NCI-H2029 (cell line): ENCODE measurements at places on chromosomes 16 and 17.

DNA sequence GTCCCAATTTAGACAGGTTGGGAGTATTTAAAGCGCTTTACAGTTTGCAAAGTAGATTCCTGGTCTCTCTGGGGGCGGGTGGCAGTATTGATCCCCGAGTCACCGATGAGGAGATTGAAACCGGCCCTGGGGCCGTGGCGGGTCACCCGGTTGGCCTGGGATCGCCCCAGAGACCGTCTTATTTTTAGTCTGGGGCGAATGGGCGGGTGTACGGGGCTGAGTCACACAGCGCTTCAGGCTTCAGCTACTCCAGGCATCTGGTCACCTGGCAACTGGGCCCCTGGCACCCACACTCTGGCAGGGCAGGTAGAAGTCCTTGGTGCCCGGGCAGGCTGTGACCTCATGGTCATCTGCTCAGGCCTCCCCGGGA lies 669 bp downstream of the MIEF2 start:
- DNase-seq, result no peak

DNA sequence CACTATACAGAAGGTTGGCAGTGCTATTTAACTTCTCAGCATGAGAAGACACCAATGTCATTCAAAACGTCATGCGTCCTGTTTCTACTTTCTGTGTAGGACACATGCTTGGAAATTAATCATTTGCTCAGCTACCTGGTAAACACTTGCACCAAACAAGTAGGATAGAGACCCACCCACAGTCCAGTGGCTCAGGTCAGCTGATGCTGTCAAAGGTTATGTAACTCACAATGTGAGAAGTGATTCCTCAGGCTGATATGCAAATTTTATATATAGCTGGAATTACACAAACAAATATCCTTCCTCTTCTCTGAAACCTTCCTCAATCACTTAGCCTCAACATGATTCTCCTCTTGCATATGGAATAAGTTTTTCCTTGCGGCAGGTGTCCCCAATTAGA lies 59.6 kb downstream of the ZZEF1 start:
- no peak for DNase-seq

- DNase-seq, result no peak
These were observed 9.1 kb downstream of the LDHD start for GRCh38 chr16:75107505-75107904.

DNA sequence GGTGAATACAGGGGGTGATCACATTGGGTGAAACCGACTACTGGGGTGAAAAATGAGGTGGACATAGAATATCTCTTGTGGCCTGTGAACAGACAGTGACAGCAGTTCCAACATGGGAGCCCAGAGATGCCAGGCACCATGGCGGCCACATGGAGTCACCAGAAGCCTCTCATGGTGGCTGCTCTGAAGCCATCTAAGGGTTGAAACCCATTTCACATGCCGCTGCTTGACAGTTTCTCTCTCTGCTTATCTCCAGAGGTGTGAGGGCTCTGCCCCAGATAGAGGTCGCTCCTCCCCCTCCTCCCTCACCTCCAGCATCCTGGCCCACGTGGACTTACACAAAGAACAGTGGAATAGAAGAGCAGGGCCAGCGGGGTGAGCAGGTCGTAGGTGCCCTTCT lies 37.9 kb upstream of the PIK3R6 start:
- DNase-seq, result no peak

DNA sequence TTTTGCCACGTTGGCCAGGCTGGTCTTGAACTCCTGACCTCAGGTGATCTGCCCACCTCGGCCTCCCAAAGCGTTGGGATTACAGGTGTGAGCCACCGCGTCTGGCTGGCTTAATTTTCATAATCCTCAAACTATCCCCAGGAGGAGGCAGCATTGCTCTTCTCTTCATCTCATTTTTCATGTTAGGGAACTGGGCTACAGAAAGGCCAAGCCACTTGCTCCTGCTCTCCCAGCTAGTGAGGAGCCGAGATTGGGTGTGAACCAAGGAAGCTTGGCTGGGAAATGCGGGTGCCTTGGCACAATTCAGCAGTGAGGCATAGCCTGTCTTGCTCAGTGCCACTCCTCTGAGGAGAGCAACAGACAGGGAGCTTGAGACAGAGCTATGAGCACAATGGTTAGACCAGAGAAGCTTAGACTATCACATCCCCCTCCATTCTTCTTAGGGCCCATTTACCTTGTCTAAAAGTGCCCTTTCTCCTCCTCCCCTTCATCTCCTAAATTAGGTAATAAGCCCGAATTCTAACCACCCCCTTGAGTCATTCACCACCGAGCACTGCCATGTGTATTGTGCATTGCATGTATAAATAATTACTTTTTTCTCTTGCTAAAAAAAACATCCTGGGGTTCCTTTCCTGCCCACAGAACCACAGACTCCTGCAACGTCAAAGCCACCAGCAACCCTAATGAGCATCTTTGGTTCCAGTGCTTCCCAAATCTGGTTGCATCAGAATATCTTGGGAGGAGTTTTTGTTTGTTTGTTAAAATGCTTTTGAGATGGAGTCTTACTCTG lies 20.0 kb upstream of the KIF19 start:
- DNase-seq, result no peak

DNA sequence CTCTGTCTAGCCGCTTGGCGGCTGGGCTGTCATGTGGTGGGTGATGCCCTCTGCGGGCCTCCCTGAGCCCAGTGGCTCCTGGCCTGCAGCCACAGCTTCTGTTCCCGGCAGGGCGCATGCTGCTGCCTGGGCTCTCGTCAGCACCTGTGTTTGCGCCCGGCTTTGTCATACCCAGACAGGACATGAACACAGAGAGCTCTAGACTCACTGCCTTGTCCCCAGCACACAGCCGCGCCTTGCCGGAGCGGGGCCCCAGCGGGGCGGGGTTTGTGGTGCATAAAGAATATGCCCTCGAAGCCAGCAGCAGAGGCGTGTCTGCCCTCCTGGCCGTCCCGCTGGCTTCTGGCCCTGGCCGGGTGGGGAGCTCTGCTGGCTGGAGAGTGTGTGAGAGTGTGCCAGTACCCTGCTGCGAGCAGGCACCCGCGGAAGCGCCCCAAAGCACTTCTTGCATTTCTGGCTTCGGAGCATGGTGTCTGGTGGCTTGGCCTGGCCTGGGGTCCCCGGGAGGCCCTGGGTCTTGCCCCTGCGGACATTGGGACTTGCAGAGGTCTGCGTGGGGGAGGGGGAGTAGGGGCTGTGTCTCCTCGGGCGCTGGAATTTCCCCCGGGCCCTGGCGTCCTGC lies 14.4 kb downstream of the ASPSCR1 start:
- peak; percentile 85 for DNase-seq

DNA sequence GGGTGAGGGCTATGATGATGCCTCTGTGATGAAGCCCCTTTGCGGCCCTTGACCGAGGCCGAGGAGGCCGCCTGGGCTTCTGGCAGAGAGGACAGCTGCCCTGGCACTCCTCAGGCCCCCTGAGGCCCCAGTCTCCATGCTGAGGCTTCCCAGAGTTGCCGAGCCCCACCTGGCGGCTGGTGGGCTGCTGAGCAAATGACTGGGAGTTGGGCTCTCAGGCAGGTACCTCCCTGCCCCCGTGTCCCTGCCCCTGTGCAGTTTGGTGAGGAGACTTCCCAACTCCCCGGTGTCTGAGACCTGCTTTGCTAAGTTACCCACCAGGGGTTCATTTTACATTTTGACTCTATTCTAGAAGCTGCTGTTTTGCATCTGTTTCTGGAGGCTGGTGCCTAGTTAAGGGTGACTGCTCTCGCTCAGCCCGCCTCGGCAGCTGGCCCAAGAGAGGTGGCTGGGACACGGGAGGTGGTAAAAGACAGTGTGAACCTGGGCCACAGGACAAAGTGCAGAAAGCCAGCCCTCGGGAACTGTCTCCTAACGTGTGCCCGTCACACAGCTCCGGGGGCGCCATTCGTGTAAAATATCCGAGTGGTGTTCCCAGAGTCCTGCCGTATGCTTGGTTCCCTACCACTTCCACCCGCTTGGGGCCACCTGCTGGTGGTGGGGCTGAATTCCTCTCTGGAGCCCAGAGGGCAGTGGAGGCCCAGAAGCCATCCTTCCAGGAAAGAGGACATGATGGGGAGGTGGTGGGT lies 134.5 kb downstream of the RAB11FIP4 start:
- DNase-seq, result no peak

- DNase-seq, result no peak
These were observed 542.7 kb upstream of the PSMD7 start for GRCh38 chr16:73753931-73754330.

GRCh38 chr17:57968456-57968855 lies 13.2 kb upstream of the CUEDC1 start:
- DNase-seq, result no peak

GRCh38 chr17:61594294-61594825 lies 3.3 kb upstream of the NACA2 start:
- DNase-seq, result no peak

DNA sequence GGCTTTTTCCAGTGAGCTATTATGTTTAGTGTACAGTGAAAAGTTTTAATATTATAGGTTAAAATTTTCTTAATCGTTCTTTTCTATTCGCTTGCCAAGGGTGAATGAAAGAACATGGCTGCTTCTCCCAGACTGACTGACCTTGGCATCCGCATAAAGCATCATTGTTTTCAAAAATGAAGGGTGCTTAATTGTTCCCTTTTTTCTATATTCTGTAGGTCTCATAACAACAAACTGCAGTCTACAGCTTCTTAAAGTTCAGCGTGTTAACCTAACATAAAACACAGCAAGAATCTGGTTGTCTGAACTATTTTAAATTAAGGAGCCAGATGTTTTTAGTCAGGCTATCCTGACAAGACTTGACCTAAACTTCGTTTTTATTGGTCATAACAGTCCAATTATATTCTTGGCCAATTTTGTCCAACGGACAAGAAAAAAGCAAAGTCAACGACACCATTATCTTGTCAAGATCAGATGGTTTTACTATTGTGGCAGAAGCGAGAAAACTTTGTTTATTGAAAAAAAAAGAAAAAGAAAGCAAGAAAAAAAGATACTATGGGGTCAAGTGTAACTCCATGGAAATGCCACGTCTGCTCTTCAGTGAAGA lies 14.1 kb downstream of the C17orf58 start:
- no peak for DNase-seq

DNA sequence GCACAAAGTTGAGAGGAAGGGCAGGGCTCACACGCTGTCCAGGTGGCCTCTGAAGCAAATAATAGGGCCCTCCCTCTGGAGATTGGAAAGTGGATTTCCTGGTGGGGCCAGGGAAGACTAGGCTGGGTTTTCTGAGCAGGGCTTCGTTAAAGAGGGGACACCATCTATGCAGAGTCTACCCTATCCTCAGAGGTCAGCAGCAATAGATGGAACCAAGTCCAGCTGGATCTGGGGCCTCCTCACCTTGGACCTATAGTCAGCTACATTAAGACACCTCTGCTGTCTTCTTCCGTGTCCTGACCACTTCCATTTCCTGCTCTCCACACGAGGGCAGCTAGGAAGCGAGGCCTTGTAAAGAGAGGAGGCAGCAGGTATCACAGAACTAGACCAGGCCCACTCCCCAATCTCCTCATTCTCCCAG lies 14.7 kb upstream of the ST6GALNAC1 start:
- DNase-seq, result no peak

- DNase-seq, result no peak
These were observed 100.0 kb downstream of the GSG1L start for GRCh38 chr16:27963471-27963965.

DNA sequence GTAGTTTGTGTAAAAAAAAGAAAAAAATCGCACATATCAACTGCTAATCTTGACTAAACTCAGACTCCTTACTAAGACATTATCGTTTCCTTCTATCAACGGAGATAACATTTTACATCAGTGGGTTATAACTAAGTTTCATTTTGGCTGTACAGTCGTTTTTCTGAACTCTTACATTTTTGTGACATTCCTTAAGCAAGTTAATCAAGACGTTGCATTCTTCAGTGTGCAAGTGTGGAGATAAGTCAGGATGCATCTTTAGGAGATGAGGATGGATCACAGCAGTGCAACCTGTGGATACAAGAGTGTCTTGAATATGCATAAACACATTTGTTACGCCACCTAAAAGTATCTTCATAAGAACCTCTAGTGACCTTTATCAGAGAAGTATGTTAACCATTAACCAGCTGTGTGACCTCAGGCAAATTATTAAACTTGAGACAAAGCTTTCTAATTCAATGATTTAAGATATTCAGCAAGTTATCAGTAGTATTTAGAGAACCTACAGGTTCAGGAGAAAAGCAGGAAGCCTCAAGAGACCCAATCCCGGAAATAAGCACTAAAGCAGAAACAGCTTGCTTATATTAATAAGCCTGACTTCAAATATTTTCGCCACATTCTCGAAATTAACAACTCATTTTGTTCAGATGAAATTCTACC lies 9.4 kb downstream of the CMC2 start:
- no peak for DNase-seq

- no peak for DNase-seq
These were observed 12.5 kb upstream of the PRPSAP1 start for GRCh38 chr17:76366247-76366646.

GRCh38 chr16:4689864-4690704 lies 3.3 kb upstream of the NUDT16L1 start:
- DNase-seq, result no peak

GRCh38 chr17:20205609-20206008 lies 196.4 kb downstream of the SPECC1 start:
- DNase-seq, result no peak

- DNase-seq, result no peak
These were observed 35.0 kb upstream of the SLC5A10 start for GRCh38 chr17:18916816-18917500.

GRCh38 chr17:82021107-82021899 lies 1.4 kb downstream of the CENPX start:
- DNase-seq, result peak; percentile 26

- DNase-seq, result no peak
These were observed 438.0 kb upstream of the ZFHX3 start for GRCh38 chr16:73485880-73486279.

DNA sequence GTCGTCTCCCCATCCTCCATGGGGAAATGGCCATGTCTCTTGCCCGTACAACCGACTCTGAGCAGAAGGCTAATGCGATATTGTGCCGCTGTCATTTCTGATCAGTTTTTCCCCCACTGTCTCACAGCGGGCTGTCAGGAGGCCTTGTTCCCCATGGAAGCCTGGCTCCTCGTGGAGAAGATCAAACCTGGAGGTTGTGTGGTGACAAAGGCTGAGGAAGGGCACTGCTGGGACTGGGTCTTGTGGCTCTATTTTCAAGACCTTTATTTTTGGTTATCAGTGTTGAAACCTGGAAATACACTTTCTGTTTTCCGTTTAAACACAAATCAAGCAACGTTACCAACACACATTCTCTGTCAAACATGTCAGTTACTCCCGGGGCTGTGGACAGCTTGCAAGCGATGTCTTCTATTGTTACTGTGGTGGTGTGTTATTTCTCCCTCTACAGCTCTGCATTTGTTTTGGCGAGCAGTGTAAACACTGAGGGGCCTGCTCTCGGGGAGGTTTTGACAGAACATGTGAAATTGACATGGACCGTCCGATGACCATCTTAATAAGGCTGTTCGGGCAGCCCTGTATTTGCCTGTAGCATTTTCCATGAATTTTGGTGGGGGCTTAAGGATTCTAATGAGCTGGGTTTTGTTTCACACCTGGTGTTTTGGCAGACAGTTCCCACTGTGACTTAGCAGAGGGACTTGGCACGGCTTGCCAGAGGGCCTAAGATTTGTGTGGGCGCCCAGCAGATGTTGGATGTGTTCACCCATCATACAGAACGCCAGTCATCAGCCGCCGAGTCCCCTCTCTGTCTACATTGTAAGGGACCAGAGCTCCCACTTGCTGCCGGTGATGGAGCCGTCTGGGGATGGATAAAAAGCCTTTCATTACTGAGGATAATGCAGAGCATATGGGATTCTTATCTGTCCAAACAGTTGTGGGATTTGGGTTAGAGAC lies 12.5 kb downstream of the RBFOX1 start:
- no peak for DNase-seq

- DNase-seq, result no peak
These were observed 131.7 kb downstream of the SHISA6 start for GRCh38 chr17:11372692-11373091.
